ENCODE measurements at places on chromosomes 6 and 20.

- no peak for DNase-seq
Observed at GRCh38 chr6:81769824-81770223, 17.3 kb upstream of the TENT5A start.

GRCh38 chr6:99066044-99066443 is 118.3 kb upstream of the FBXL4 start:
- DNase-seq, result no peak

DNA sequence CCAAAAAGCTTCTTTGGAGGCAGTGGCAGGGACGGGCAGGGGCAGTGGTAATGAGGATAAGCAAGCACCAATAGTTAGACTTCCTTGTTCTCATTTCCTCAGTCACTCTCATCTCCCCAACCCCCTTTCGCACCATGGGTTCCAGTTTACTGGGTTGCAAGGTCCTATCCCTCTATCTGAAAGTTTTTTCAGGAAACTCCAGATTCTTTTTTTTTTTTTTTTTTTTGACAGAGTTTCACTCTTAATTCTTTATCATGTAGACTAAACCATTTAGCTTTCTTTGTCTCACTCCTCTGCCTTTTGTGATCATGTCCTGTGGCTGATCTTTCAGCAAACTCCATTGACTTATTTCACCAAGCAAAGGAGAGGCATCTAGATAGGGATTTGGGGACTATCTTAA is 51.4 kb upstream of the GMDS start:
- DNase-seq, result no peak

- DNase-seq, result no peak
Observed at GRCh38 chr6:43175676-43176422, 4.8 kb downstream of the SRF start.

DNA sequence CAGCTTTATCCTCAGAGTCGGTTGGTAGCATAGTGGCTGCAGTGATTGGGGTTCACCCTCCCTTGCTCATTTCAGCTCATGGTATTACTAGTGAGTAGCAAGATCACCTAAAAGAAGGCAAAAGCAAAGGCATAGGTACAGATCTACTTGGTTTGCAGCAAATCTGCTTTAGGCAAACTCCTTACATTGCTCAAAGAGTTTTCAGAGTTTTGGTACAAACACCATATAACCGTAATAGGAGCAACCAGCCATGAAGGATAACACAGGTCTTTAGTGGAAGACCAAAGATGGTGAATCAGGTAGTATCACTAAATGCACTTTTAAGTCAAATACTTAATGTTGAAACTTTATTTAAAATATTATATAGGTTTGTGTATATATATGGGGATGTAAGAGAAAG is 172.9 kb downstream of the ARID1B start:
- no peak for DNase-seq

DNA sequence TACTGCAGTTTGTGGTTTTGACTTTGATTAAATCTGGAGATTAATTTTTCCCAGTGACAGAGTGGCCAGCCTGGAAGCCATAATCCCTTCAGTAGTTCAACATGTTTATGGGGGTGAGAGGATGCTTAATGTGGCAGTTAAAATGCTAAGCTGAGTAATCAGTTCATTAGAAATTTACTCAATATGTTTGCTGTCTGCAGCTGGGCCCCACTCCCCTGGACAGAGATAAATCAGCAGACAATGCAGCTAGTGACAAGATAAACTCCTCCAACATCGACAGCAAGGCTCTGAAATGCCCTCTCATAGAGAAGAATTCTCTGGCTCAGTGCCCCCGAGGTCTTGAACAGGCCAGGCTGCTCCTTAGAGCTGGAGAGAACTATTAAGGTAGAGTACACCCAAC is 101.9 kb downstream of the LRFN2 start:
- no peak for DNase-seq

DNA sequence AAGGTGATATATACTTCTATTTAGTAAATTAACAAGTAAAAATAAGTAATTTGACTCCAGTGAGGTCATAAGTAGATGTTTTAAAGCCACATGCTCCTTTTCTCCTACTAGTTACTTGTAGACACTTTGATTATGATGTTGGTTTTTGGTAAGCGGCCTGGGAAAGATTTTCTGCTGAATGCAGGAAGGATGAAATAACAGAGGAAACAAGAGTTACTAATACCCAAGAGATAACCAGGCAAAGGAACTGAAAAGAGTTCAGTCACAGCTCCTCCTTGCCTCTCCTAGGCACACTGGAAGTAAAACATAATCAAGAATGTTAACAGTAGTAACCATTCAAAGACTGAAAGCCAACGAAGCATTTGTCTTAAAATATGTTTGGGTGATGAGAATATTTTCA is 203.3 kb downstream of the RNGTT start:
- no peak for DNase-seq

GRCh38 chr20:41029150-41029901 is 704 bp downstream of the TOP1 start:
- DNase-seq, result peak; percentile 18

- DNase-seq, result no peak
Observed at GRCh38 chr6:137271245-137272183, 52.3 kb upstream of the IFNGR1 start.

DNA sequence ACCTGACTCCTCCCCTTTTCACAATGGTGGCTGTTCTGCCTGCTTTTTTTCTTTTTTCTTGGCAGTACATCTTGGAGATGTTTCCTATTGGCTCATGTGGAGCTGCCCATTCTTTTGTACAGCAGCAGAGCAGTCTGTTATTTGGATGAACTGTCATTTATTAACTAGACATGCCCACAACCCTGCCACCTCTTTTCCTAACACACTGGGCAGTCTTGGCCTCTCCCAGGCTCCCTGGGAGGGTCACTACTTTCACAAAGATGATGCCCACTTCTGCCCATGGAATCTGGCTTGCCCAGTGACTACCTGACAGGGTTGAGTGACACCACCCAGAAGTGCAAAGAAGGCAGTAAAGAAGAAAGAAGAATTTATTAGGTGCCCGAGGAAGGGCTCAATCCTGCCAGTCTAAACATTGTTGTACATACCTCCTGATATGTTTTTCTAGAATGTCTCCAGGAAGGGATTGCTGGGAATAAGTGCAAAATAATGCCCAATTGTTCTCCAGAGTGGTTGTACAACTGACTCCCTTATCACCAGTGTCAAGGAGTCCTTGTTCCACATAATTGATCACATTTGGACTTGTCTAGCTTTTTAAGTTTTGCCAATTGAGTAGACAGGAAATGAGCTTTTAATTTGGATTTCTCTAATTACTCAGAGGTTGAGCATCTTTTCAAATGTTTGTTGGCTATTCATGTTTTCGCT is 19.7 kb upstream of the SCRT2 start:
- DNase-seq, result no peak

DNA sequence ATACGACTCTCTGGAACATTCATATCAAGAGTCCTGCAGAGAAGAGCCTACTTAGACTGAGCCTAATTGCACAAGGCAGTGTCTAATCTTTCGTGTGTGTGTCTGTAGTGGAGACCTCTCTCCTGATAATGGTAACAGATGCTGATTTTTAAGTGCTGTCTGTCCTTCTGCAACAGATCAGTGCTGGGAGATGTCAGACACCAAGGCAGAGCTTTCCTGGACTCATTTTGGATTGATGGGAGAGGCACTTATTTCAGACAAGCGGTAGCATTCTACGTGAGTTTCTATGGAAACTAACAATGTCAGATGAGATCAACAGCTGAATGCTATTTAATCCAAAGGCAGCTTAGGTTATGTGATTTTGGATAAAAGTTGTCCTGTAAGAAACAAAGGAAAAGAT is 167.6 kb downstream of the PLCB4 start:
- DNase-seq, result no peak

DNA sequence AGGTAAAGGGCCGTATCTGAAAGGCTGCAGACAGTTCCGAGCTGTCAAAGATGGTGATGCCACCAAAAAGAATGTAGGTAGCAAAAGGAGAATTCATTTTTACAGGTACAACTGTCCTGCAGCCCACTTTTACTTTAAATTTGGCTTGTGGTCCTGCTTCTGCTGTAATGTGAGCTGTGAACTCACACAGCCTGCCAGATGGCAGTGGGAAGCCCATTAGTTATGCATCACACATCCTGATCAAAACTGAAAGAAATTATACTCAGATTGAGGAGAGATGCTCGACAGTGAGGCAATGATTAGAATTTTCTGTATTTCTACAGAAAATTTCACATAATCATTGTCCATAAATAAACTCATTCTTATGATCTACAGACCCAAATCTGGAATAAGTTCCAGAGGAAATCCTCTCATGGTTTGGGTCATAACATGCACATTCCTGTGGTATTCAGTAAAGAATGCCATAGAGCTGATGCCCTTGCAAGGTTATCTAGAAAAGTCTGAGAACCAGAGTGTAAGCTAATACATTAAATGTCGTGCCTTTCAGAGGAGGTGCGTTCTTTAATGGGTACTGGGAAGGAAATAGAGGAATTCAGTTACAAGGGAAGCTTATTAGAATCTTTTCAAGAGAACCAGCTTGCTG is 23.9 kb upstream of the E2F3 start:
- DNase-seq, result no peak

- DNase-seq, result no peak
Observed at GRCh38 chr20:40542065-40542464, 147.0 kb downstream of the MAFB start.

All from hippocampal formation (tissue), 2 donors.